ENCODE measurements at places on chromosomes 4 and X.

DNA sequence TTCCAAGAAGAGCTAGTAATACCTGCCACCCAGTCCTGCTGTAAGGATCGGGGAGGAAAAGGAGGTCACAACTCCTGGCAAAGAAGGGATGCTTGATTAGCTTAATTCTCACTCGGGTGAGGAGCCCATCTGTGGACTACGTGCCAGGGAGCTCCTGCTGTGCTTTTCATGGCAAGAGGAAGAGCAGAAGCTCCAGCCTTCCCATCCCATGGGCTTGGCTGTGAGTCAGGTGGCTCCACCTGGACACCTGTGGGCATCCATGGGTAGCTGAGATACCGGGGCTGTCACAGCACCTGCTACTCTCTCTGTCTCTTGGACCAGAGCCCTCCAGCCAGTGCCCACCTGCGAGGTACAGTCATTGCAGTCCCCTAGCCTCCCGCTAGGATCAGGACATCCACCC lies 18.0 kb downstream of the CLNK start:
- no peak for DNase-seq

DNA sequence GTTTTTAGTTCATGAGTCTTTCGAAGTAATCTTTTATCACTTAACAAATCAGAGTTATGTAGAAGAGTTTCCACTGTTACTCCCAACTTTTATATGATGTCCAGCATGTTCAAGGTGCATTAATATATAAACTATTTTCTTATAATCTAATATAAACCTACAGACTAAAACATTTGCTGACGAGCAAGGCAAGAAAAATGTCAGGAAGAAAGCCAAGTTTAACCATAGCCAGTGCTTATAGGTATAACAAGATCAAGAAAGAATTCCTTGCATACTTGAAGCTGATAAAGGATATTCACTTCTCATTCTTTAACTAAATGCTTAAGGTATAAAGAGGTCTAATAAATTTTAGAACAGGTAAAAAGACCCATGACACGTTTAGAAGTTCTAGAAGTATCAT lies 167.7 kb downstream of the NPNT start:
- DNase-seq = peak; percentile 31

- DNase-seq = no peak
These were observed 68.6 kb downstream of the NHS start for GRCh38 chrX:17443556-17443955.

GRCh38 chrX:149060921-149061320 lies 444.2 kb downstream of the IDS start:
- no peak for DNase-seq

GRCh38 chrX:101452056-101452455 lies 33.2 kb upstream of the ARMCX4 start:
- no peak for DNase-seq
